Urinary bladder (tissue), 4 donors: ENCODE measurements at places on chromosomes 3 and 15. TPM values are rescaled to one million over a fixed set of nuclear protein-coding genes. Genes with fewer than 3 reads are reported as not detected.

The ZNF501 gene
- 14.3 TPM for total RNA-seq

The PPP1R14D gene
- not detected for total RNA-seq

The SLC24A5 gene
- 0.26 TPM for total RNA-seq

The RNU6-1 gene
- not detected for total RNA-seq

The FRMD5 gene
- 2.9 TPM for total RNA-seq

The ATP13A5 gene
- total RNA-seq: not detected

The NLGN1 gene
- total RNA-seq: 51.8 TPM

The GALNT15 gene
- total RNA-seq: 6.0 TPM

The BOC gene
- total RNA-seq: 53.0 TPM

The NR1D2 gene
- 64.0 TPM for total RNA-seq
